ENCODE measurements at places on chromosomes 11 and 22.

DNA sequence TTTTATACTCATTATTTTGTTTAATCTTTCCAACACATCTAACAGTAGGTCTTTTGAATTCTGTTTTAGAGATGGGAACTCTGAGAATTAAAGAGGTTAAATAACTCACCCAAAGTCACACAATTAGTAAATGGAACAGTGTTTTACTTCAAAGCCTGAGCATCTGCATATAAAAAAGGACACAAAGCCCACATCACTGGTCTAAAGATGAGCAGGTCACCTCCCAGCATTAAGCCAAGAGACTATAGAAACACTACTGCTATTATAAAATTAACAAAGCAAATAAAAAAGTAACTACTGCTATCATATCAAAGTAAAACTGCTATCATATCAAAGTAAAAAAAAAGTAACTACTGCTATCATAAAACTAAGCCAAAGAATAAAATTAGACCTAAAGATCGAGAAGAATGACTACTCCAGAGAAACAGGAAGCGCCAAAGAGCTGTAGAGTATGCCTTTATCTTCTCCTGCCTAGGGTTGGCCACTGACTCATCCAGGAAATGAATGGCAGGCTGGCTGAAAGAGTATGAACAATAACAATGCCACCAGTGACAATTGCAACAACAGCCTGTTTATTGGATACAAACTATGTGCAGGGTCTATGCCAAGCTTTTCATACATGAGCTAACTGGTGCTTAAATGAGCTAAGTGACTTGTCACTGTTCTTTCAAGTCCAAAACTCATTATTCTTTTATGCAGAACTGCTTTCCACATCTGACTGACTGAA is 1153.0 kb upstream of the TENM4 start:
- DNase-seq = peak; percentile 90

- peak; percentile 74 for DNase-seq
Measured at GRCh38 chr11:130652671-130653335, 204.4 kb downstream of the ADAMTS15 start.

- no peak for DNase-seq
Measured at GRCh38 chr22:50298937-50299784, 8.3 kb downstream of the PLXNB2 start.

GRCh38 chr11:59801160-59801706 is 9.3 kb downstream of the MRPL16 start:
- no peak for DNase-seq

DNA sequence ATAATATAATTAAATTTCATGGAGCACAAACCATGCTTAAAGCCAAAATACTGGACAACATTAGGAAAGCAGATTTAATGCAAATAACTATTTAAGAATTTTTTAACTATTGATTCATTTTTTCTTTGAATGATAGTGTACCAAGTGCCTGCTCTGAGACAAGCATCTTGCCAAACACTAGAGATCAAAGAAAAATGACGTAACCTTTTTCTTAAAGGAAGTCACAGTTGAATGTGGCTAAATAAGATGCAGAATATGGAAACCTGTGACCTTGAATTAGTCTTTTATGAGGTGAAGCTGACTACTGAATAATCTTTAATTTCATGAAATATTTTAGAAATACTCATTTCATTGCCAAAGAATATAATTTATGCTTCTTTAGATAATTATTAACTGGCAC is 104.0 kb downstream of the MSANTD4 start:
- DNase-seq = no peak

DNA sequence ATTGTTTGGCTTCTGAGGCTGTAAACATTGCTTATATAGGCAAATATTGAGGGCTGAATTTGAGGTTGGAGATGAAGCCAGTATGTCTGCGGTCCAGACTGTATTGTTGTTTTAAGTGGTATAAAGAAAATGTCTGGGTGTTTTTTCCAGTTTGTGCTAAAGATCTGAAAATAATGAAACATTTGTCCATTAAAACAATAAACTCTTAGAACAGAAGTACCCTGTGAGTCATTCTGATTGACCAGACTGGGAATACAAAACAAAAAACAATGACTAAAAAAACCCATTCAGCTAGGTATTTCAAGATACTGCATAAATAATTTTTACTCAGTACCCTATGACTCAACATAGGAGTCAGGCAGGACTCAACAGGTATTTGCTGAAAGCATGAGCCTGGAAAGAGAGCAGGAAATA is 20.4 kb downstream of the ALKBH8 start:
- DNase-seq = no peak

DNA sequence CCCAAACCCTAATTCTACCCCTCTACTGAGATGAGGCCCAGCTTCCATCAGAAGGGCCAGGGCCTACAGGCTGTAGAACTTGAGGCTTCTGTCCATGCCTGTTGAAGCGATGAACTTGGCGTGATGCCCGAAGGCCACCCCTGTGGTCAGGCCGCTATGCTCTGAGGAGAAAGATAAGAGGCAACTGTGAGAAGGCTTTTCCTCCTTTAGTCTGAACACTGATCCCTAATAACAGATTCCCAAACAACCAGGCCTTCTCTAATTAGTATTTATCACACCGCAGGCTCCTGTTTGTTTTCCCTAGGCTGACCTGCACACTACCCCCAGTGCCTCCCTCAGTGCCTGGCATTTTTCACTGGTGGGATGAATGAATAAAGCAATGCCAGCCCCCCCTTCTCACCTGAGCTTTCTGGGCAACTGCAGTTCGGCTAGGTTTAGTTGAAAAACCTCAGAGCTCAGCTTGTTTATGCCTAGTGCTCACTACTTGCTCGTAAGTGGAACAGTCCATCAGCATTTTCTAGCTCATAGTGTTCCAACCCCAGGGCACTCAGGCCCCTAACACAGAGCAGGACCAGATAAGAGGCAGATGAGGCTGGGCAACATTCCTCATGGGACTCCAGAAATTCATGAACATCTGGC is 15.2 kb downstream of the PRPF19 start:
- no peak for DNase-seq

- DNase-seq = no peak
Measured at GRCh38 chr11:48055292-48056132, 75.2 kb downstream of the PTPRJ start.

DNA sequence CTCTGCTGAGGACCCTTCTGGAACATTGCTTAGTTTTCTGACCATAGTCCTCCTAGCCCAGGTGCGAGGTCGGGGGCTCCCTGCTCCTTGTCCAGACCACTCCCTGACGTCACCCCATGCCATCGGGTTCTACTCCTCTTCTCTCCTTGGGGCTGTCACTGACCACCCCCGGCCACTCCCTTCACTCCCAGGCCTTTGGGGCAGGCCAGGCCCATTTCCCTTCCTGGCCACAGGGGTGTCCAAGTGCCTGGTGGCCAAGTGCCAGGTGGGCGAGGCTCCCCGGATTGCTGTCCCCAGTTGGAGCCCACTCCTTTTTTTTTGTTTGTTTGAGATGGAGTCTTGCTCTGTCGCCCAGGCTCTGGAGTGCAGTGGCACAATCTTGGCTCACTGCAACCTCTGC is 19.5 kb downstream of the MRGPRD start:
- DNase-seq = no peak

- no peak for DNase-seq
Measured at GRCh38 chr11:111642542-111642941, 40.3 kb downstream of the SIK2 start.

DNA sequence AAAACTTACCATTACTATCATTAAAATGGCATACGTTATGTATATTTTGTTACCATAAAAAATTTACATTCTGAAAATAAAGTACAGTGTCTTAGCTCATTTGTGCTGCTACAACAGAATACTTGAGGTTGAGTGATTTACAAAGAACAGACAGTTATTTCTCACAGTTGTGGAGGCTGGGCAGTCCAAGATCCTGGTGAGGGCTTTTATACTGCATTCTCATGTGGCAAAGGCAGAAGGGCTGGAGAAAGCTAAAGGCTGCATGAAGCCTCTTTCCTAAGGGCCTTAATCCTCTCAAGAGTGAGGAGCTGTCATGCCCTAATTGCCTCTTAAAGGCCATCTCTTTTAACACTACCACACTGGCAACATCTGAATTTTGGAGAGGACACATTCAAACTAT is 13.3 kb downstream of the GGTLC2 start:
- DNase-seq = no peak

DNA sequence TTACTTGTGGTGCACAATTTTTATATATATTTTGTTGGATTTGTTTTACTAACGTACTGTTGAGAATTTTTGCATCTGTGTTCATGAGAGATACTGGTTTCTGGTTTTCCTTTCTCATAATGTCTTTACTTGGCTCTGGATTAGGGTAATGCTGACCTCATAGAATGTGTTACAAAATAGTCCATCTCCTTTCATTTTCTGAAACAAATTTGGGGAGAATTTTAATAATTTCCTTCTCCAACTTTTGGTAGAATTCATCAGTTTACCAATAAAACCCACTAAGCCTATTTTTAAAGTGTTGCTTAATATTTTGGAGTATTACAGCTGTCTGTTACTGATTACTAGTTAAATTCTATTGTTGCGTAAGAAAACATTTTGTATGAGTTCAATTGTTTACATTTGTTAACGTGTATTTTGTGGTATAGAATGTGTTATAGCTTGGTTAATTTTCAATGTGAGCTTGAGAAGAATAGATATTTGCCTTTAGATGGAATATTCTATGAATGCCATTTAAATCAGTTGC is 11.5 kb downstream of the TRIM22 start:
- no peak for DNase-seq

GRCh38 chr22:49564666-49565515 is 262.8 kb downstream of the BRD1 start:
- no peak for DNase-seq

DNA sequence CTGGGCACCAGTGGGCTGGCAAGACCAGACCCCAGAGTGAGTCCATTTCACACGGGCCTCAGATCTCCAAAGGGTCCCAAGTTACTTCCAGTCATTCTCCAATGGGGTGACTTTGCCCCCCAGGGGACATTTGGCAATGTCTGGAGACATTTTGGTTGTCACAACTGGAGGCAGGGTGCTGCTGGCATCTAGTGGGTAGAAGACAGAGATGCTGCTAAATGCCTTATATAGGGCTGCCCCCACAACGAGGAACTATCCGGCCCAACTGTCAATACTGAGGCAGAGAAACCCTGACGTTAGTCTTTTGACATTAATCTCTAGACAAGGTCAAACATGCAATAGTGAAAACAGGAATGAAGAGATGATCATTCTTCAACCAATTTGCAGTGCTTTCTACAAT is 6.4 kb downstream of the RTN4RL2 start:
- no peak for DNase-seq

DNA sequence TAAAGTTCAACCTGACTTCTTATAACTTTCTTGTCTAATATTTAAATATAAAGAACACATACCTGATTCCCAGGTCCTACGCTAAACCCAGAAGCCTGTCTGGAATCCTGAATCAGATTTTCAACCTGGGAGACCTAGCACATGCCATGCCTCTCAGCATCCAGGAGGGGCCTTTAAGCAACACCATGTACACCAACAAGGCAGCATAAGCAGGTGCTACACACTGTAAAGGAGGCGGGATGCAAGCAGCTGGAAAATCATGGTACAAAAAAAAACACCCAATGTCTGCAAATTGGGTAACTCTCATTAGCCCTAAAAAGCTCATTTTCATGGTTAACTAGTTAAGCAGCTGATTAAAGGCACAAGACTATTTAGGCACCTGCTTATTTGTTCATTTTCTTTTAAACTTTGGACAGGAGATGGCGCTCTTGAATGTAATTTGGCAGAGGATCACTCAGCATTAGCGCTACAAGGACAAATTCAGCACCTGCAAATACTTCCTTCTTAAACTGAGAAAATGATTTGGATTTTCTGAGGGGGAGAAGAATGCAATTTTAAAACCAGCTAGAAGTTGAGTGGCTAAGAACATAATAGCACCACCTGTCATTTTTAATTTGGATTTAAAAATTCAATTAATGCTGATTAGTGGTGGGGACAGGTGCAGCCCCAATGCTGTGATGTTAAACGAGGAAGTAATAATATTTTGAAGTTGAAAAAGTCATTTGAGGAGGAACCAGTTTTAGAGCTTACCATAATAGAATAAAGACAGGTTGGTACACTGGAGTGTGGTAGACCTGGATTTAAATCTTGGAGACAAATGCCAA is 104.0 kb downstream of the FAR1 start:
- DNase-seq = no peak

GRCh38 chr11:19660076-19660475 is 52.6 kb upstream of the NAV2 start:
- DNase-seq = peak; percentile 34

DNA sequence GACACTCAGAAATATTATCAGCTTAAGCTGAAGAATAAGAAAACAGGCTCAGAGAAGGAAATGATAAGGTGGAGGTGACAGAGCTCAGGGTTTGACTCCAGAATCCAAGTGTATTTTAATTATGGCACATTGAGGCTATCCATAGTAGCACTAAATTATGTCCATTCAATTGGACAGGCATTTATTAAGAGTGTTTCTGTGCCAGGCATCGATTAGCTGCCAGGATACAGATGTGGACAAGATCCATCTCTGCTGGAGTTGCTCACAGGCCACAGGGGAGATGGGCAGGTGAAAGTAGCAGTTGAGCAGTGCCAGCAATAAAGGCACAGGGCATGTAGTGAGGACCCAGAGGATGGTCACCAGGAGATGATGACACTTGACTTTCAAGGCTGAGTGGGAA is 592.5 kb downstream of the INSC start:
- no peak for DNase-seq

- no peak for DNase-seq
Measured at GRCh38 chr11:123674297-123674696, 19.9 kb upstream of the SCN3B start.

DNA sequence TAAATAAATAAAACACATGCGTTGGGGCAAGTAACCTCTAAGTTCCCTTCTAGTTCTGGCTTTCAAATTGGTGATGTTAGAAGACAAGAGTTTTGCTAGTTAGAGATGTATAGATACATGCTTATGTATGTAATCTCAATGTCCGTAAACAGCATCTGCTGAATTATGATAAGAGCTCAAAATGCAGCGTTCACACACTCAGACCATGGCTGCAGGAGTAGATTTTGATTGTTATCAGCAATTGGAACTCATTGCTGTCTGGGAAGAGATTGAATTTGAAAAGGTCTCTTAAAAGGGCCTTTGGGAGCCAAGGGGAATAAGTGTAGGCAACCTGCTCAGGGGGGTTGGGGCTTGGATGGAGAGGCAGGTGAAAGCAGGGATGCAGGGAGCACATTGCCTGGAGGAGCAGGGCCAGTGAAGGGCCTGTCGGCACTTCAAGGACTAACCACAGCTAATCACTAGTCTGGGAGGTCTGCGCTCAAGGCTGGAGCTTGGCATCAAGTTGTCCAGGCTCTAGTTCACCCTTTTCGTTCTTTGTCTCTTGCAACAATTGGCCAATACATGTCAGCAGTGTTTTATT is 2.7 kb upstream of the RAG1 start:
- DNase-seq = no peak

All from NCI-H226 (cell line).